Activated CD4-positive, CD25-positive, alpha-beta regulatory T cell (primary cell): ENCODE measurements at places on chromosomes 6 and 20.
A peak's percentile ranks its signal among the peaks of the same experiment; 100 is the strongest.

DNA sequence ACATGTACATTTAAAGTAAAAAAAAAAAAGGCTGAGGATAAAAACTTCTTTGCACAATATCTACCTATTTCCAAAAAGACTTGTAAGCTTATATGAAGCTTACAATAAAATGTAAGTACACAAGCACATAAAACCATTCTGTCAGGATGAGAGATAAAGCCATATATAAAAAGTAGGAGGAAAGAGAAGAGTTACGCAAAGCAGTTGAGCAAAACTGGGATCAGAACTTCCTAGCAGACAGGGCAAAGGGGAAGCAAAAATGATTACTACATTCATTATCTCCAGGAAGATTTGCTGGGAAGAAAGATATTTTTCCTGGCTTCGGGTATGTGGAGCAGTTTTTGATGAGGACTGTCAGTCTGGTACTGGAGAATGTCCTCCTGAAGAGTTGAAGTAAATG, 198.1 kb downstream of the MTFR2 start:
- no peak for DNase-seq

DNA sequence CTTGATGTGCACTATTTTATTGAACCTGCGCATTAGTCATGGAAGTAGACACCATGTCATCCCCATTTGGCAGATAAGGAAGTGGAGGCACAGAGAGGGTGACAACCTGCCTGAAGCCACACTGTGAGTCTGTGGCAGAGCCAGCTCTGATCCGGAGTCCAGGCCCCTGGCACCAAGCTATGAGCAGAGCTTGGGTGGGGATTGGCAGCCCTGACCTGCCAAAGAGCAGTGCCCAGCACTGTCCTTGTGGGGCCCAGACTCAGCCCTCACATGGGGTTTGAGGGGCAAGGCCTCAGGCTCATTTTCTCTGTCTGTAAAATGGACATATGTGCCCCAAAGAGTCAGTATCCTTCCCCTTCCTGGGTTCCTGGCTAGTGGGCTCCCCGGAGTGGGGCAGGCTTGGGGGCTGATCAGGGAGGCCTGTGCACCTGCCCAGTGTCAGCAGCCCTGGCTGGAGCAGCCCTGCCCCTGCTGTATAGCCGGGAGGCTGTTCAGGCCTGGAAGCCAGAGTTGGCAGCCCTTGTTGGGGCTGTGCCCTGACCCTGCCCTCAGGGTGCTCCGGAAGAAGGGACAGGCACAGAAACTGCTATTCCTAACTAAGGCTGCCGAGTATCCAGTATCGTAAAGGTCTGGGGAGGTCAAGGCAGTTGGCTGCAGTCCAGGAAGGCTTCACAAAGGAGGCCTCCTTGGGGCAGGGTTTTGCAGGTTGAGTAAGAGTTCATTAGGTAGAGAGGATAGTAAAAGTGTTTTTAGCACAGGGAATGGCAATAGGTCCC, 38.7 kb downstream of the TGM2 start:
- DNase-seq, result no peak

DNA sequence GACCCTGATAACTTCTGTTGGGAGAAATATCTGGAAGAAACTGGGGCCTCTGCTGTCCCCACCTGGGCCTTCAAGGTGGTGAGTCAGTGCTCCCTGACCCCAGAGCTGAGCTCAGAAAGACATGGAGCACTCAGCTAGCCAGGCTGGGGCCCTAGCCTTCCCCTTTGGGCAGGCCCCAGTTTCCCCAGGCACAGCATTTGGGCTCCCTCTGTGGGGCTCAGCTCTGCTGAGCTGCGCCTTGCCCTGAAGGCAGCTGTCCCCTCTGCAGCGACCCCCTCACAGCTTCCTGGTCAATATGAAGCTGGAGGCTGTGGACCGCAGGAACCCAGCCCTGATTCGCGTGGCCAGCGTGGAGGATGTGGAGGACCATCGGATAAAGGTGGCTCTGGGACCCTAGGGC, 24.8 kb upstream of the SGK2 start:
- no peak for DNase-seq

DNA sequence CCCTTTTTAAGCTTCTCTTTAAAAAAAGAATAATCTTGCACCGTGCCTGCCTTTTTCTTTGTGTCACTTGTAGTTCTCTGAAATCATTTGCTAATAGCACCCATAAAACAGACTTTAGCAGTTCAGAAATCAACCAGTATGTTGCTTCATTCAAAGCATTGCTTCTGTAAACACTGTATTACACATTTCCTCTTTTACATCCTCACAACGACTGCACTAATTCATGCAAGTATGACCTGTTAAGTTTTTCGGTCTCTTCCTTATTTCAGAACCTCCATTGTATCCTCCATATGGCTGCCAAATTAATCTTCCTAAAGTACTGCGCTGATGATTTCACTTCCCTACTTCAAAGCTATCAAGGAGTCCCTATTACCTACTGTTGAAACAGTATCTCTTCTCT, 142.9 kb upstream of the RNF217 start:
- no peak for DNase-seq

DNA sequence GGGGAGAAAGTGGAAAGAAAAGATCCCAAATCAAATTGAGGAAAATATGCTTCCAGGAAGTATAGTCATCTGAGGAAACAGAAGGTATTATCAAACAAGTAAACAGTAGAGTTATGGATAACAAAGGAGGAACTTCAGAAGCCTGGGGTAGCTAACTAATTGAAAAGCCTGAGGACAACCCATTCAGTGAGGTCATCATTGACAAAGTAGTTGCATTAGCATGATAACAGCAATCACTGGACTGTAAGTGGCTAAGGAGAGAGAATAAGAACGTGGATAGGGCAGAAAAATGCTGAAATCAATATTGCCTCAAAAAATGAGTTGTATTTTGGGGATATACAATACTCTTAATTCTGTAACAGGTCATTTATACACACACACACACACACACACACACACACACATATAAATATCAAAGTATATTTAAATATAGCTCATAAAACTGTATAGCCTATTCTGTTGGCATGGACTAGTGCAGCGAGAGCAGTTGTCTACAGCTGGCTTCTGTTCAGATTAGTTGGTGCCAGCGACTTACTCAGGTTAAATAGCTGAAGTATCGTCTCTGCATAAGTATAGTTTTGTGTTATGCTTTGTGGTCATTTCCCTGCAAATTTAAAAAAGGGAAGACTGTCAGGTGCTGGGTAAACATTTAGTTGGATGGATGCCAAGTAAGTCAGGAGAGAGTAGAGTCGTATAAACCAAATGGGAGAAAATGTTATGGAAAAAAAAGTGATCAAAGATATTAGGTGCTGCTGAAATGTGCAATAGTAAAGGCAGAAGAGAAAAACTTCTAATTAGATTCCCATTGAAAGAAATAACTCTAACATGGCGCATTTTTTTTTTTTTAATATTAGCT, 33.8 kb upstream of the CTAGE9 start:
- DNase-seq, result no peak

- DNase-seq, result no peak
These were observed 90.9 kb downstream of the CEP162 start for GRCh38 chr6:84136364-84137050.

DNA sequence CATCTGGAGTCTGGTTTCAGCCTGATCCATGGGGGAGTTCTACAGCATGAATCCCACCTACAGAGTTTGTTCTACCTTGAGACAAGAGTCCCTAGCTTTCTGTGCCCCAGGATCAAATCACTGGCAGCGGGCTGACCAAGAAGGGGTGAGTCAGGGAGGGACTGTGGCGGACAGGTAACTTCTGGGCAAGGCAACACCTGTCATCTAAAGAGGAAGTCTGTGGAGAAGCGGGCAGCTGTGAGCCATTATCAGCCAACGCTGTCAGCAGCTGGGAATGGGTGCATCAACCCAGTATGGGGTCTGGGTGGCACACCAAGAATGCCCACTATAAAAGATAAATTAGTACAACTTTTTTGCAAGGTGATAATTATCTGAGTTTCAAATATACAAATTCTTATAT, 45.9 kb downstream of the UBE3D start:
- no peak for DNase-seq

DNA sequence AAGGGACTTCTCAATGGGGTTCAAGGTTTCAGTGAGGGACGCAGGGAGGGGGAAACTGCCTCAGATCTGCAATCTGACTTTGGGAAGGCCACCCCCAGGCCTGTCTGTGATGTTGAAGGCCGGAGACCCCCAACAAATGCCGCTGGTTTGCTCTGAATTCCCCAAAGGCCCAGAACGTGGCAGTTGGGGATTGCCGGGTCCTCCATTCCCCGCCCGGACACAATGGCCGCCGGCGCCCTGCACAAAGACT, 326 bp upstream of the BCL2L1 start:
- DNase-seq, result peak; percentile 48

DNA sequence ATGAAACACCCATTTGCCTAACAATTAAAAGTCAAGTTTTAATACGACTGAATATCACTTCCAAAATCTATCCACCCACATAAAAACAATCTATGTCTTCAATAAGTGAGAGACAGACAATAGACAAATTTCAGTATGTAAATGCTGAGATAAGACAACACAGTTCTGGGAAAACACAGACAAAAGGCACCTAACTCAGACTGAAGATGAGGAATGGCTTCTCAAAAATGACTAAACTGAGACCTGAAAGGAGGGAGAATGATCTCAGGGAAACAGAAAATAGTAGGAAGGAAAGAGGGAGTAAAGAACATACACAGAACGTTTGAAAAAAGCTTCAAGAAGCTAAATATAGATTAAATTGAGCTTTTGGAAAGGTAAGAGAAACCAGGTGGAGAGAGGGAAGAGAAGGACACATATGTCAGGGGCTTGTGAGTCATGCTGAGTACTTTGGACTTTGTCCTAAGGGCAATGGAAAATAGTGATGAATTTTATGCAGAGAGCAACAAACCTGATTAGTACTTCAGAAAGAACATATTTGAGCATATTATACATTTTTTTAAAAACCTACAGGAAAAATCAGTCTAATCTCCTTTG, 16.1 kb downstream of the LMBRD1 start:
- no peak for DNase-seq

GRCh38 chr6:117776441-117776840, 101.2 kb downstream of the NUS1 start:
- no peak for DNase-seq

- no peak for DNase-seq
These were observed 38.1 kb downstream of the GJA10 start for GRCh38 chr6:89932245-89932802.
